ENCODE measurements at places on chromosomes 1 and 21. TPM values are rescaled to one million over a fixed set of nuclear protein-coding genes. Genes with fewer than 3 reads are reported as not detected.

Gene RGSL1
- total RNA-seq: not detected

Gene TDRD5
- not detected for total RNA-seq

DNA sequence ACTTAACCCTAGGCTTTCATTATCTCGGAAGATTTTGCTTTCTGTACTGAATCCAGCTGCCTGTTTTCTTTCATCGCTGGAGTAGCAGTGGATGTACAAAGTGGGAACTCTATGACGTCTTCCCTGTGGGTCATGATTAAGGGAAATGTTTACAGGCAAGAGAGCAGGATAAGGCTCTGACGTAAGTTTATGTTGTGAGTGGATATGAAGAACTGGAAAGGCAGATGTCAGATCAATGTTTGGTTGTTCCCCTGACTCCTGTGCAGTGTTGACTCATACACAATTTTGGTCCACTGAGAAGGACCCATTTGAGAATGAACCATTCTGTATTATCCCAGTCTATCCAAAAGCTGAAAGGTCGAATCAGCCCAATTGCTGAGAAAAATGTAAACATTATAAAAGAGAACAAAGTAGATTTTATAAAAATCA lies 292.4 kb downstream of the GRIK1 start:
- DNase-seq: no peak

DNA sequence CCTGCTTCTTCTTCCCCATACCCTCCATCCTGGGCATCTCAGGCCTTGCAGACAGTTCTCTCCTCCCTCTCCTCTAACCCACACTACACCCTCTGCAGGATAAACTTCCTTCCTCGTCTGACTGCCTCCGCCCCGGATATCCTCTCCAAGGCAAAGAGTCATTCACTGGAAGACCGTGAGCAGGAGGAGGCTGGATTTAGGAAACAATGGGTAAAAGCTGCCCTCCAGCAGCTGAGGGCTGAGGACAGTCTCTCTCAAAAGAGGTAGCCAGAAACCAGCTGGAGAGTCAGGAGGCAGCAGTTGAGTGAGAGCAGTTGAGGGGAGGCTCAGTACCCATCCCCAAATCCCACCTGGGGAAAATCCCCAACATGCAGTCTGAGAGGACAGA lies 1.4 kb downstream of the CSRP1 start:
- DNase-seq: no peak

DNA sequence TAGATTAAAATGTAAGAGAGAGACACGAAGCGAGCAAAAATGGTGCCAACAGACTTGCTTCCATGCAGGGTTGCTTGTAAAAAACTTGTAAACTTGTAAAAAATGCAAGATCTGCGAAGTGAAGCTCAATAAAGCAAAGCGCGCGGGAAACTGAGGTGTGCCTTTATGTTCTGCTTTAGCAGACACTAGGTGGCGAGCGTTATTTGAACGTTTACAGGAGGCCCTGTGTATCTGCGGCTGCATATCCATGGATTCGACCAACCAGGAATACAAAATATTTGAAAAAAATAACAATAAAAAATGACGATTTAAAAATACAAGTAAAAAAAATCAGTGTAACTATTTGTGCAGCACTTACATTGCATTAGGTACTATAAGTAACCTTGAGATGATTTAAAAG lies 1.5 kb downstream of the UBE2G2 start:
- no peak for DNase-seq
